Lung microvascular endothelial cell (primary cell): ENCODE measurements at places on chromosomes 6 and 20. TPM values are rescaled to one million over a fixed set of nuclear protein-coding genes. Genes with fewer than 3 reads are reported as not detected.

RAD21L1 gene
- total RNA-seq: not detected in 2 replicates

DNA sequence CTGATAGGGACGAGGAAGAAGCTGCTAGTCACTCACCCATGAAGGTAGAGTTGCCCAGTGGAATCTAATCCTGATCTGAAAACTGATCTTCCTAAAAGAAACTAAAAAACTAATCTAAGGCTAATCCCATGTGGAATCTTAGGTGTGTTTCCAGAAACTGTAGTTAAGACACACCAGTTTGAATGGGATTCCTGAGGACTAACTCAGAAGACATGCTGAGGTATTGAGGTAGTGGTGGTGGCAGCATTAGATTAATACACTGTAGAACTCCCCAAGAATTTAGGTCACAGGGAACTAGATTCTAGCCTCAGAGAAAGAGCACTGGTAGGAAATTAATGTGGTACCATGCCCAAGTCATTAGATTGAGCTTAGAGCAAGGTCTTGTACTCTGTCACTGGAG lies 19.6 kb upstream of the AKAP7 start:
- DNase-seq: no peak

- no peak for DNase-seq
Measured at GRCh38 chr20:776165-776564, 7.9 kb upstream of the SLC52A3 start.

MYCT1 gene
- total RNA-seq: 170 and 256 TPM in 2 replicates

SLC35F1 gene
- not detected in 2 replicates for total RNA-seq

- DNase-seq: peak; percentile 37
Measured at GRCh38 chr20:20593447-20594170, 118.8 kb downstream of the RALGAPA2 start.

- DNase-seq: peak; percentile 14
Measured at GRCh38 chr6:99219788-99220187, 129.7 kb downstream of the FAXC start.

GRCh38 chr6:72620871-72621290 lies 983 bp upstream of the KCNQ5 start:
- no peak for DNase-seq

KCNS1 gene
- total RNA-seq: under 0.01 and 0.40 TPM in 2 replicates

DOK5 gene
- 0.20 TPM in 1 of 2 replicates, not detected in the other for total RNA-seq

GSTA1 gene
- total RNA-seq: not detected in 2 replicates

GPR6 gene
- not detected in 2 replicates for total RNA-seq

TGM3 gene
- total RNA-seq: not detected in 2 replicates

- DNase-seq: peak; percentile 81
Measured at GRCh38 chr6:7140631-7141378, 33.0 kb downstream of the RREB1 start.

DNA sequence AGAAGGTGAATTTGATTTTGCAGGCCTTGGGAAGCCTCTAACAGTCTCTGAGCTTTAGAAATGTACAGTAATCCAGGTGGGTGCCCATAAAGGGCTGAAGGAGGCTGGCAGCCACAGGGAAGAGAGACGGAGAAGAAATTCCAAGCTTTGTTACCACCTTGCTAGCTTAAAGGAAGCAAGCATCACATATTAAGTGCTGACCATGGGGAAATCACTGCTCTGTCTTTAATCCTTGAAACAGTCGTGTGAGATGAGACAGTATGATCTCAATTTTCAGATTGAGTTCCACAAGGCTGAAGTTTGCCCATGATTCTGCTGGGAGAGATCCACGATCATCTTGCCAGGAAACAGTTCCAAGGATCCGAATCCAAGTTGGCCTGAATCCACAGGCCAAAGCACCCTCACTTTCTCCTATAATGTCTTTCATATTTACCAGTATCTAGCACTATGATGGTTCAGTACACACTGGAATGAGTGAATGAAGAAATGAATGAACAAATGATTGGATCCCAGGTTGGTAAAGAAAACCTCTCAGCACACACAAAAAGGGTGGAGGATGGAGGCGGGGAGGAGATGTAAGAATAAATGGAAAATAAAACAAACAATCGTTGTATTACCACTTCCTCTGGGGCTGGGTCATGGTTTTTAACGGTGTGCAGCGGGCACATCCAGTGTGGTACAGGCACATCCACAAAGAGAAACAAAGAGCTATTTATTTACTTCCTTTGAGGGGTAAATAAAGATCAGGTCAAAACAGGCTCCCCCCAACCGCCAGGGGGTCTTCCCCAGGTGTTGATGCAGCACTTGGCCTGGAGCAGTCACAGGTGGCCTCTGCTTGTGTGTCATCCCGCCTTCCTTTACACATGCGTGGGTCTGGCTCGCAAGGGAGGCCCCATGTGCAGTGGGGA lies 28.2 kb upstream of the TAF8 start:
- no peak for DNase-seq

- peak; percentile 89 for DNase-seq
Measured at GRCh38 chr20:33647603-33648395, 14.3 kb upstream of the C20orf144 start.

- no peak for DNase-seq
Measured at GRCh38 chr20:19241440-19241839, 29.0 kb downstream of the SLC24A3 start.

- peak; percentile 88 for DNase-seq
Measured at GRCh38 chr6:157873735-157874344, 50.8 kb downstream of the SNX9 start.

DNA sequence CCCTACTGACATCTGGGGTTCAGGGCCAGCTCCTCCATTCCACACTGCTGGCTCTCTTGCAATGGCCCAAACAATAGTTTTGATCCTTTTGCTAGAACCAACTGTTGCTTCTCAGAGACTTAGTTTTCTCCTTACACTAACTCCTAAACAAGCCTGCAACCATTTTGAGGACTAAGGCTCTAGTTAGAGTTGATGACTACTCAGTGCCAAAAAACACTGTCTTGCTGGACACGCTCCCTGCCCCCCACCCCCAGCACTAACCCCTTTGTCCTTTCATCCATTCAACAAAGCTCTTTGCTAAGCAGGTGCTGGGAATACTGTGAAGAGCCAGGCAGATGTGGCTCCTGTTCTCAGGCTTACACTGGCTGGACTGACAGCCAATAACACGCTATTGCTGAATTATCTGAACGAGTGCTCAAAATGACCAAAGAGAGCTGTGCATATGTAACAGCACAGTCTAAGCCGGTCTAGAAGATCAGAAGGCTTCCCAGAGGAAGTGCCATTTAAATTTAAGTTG lies 17.6 kb downstream of the GCLC start:
- DNase-seq: no peak

PTPRT gene
- total RNA-seq: not detected in 2 replicates

- peak; percentile 86 for DNase-seq
Measured at GRCh38 chr20:49054056-49054643, 8.0 kb downstream of the CSE1L start.
